HCT116 (cell line): ENCODE measurements at places on chromosomes 4 and X. TPM values are rescaled to one million over a fixed set of nuclear protein-coding genes. Genes with fewer than 3 reads are reported as not detected.

DNA sequence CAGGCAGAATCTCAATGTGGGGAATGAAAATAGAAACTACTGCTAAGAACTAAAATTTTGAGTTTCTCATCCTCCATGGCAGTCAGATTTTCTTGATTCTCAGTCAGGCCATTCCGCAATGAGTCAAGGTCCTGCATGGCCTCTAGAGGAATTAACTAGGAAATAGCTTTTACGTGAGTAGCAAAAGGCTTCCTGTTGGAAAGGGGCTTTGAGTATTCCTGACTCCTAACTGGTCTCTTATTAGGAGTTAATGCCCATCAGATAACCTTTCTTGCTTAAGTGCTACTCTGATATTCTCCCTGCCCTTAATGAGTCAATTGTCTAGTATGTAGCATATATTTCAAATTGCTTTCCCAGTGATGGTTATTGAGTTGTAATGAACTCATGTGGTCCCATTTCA, 65.7 kb upstream of the ARHGAP24 start:
- no peak for DNase-seq

DNA sequence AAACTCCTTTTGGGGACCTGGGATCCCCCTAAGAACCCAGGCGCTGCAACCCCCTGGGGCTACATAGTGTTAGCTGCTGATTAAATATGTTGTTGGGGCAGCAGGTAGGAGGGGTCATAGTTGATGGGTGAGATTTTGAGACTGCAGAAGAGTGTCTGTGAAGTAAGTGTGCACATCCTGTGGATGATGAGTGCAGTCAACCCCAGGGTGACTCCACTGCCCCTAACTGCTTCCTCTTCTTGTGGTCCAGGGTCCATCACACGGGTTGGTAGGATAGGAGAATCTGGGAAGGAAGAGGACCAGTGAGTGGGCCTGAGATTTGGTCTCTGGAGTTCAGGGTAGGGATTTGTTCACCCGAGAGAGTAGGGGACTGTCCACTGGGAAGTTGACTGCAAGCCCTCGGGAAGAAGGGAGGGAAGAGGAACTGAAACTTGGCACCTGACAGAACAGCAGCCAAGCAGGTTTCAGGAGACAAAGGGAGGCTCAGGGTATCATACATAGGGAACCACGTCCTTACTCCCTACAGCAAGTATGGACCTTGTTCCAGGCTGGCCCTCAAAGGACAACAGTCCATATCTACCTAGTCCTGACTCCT, 8.5 kb downstream of the DLG3 start:
- no peak for DNase-seq

DNA sequence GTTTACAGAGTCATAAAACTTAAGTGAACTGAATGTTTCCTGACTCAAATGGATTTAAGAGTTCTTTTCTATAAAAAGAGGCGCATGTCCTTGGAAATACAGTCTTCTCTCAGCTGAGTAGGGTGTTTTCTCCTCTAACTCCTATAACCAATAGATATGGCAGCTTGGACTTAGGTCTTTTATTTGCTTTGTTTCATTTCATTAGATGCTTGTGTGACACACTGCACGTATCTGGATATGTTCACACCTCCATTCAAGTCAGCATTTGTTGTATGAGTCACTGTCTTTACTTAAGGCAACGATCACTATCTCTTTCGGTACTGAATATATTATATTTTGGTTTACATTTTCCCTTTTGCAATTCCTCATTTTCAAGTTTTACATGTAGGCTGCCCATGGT, 136.6 kb downstream of the ARSF start:
- no peak for DNase-seq

DNA sequence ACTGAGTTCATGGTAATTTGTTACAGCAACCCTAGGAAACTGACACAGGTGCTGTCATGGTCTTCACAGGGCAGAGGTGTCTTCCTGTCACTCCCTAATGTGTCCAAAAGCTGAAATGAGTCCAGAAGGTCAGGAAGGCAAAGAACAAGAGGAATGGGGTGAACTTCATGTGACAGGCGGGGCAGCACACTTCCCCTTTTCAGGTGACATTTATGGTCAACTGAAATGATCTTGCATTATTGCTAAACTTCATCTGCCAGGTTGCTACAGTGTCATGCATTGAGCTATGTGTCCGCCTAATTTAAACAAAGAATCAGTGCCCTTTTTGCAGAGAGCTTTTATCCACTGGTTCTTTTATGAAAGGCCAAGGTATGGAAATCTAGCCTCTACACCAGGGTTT, 15.9 kb upstream of the CCDC149 start:
- no peak for DNase-seq

DNA sequence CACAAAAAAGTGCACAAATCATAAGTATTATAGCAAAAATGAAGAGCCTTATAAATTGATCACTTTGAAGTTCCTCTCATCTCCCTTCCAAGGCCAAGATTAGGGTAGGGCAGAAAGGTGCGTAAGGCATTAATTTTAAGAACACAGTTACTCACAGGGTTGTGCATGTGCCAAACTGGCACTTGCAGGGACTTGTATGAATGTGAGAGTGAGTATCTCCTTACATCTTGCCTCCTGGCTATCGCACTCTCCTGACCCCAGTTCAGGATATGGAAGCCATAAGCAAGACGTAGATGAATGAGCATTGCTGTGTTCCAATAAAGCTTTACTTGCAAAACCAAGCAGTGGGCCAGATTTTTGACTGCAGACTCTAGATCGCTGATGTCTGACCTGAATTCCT, 510.1 kb upstream of the AADAT start:
- DNase-seq = no peak

Gene SSX4B
- total RNA-seq = not detected

Gene CCDC120
- 13.5 TPM for total RNA-seq
